NCI-H524 (cell line): ENCODE measurements at places on chromosomes 16 and 17.
A peak's percentile ranks its signal among the peaks of the same experiment; 100 is the strongest.

DNA sequence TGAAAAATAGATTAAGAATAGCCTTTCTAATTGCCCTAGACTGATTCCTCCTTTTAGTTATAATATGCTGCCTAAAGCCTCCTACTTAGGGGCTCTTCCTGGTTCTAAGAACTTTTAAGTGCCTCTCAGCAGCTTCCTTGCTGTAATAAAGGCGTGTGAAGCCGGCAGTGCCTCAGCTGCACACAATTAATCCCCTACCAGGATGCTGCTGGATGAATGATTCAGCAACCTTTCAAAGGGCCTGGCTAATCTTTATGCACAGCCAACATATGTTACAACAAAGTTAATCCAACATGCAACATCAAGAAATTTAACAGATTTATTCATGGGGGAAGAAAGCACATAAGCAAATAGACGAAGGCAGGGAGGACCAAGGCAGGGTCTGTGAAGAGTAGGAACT, 145.2 kb downstream of the PMP22 start:
- peak; percentile 64 for DNase-seq

- no peak for DNase-seq
Measured at GRCh38 chr17:59296190-59296589, 35.3 kb upstream of the YPEL2 start.

DNA sequence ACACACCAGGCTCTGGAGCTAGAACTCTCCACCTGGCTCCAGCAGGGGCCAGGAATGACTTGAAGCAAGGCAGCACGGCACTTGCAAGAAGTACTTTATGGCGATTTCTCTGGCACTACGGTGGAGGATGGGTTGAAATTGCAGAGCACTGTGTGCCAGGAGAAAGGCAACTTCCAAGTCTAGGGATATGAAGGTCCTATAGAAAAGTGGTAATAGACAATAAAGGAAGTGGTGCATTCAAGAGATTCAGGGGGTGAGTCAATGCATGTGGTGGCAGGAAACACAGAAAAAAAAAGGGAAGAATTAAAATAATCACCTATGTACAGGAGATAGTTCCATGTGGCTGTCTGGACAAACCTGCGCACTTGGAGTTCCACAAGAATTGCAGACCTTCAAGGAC, 240.3 kb upstream of the DYNLRB2 start:
- DNase-seq, result no peak

DNA sequence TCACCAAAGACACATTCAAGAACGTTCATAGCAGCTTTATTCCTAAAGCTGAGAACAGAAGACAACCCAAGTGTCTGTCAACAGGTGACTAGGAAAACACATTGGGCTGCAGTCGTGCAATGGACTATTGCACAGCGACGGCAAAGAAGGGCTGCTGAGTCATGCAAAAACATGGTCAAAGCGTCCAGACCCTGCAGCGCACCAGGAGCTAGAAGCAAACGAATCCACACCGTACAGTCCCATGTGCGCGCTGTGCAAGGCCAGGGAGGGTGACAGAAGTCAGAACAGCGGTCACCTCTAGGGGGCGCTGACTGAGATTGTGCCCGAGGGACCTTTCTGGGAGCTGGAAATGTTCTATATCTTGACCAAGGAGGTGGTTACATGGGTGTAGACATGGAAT, 266.4 kb downstream of the MAF start:
- no peak for DNase-seq
